ENCODE measurements at places on chromosomes 1 and 21.
A peak's percentile ranks its signal among the peaks of the same experiment; 100 is the strongest.

GRCh38 chr1:83086346-83086745 is 912.6 kb downstream of the TTLL7 start:
- DNase-seq = no peak

GRCh38 chr1:2194319-2194897 is at the start of gene FAAP20:
Gene FAAP20 (minus strand): TSS chr1:2194772. CDS start chr1:2194749, 23 bp downstream.
- no peak for DNase-seq

DNA sequence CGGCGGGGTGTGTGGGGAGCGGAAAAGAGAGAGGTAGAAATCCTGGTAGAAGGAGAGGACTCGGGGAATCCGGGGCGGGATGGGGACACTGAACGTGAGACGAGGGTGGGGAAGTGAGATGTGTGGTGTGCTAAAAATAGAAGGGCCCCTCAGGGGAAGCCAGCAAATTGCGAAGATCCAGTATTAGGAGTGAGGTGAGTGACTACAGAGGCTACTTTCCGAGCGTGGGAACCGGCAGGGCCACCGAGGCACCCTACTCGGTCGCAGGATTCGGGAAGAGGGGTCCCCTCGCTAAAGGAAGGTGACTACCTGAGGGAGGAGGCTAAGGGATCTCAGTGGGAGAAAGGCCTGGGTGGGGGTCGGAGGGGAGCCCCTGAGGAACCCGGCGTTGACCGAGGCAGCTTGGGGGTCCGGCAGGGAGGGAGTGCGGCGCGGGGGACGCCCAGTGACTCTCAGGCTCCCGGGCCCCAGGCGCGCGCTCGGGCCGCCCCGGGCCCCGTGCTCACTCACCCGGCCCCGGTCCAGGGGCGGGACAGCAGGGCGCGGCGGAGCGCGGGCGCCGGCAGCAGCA is 318 bp downstream of the ALDH4A1 start:
- DNase-seq = no peak

GRCh38 chr1:186213225-186213607 is 161.8 kb downstream of the TPR start:
- DNase-seq = no peak

DNA sequence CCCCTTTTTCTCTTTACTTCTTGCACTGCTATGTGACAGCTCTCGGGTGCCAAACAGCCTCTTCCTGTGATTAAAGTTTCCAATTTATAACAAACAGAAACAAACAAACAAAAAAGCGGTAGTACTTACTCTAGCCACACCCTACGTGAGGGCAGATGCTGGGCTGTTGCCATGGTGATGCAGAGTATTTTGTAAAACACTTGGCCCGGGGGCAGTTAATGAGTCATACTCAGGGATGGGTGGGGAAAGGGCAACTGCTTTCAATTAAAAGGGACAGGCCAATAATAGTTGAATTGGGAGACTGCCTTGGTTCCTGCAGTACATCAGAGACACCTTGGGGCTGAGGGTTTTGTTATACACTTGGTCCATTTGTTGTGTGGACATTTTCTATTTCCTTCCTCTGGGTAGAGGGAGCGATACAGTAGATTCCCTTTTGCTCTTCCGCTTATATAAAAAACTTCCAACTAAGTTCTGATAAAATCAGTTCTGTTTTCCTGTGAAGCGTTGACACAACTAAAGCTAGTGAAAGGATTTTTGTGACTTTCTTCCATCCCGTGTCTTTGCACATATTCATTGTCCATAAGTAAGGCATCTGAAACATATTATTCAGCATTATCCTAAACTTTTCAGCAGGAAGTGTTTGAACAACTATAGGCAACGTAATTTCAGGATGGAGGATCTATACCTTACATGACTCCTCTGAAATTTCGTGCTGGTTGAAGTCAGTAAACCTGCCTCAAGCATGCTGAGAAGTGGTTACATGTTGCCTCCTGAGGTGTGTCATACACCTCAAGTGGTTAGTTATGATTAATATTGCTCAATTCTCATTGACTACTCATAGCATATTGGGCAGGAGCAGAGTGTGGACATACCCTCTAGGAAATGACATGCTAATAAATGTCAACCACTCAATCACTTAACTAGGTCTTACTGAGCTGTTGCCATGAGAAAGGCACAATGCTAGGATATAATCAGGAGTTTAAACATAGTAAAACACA is 36.7 kb upstream of the THEM4 start:
- DNase-seq = peak; percentile 57

DNA sequence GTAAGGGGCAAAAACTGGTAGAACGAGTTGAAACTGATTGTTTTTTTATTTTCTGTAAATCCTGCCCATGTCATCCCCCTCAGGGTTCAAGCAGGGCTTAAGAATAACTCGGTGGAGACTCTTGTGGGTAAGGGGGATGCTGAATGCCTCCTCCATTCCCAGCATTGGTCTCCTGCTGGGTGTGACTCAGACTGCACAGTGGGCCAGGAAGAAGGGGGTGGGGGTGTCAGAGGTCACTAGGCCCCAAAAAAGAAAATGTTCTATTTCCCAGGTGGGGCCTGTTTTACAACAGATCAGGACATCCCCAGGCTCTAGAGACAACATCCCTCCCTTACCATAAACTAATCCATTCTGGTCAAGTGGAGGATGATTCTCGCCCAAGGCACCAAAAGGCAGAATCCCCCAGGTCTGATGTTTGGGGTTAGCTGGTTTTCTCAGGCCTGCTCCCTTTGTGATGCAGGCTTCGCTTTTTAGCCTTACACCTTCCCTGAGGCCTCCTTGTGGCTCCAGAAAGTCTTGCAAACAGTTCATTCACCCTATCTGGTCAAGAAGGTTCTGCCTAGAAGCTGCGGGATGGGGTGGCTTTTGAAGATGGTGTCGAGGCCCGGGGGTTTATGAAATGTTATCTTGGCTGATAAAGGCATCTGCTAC is 10.7 kb upstream of the GRHL3 start:
- no peak for DNase-seq

DNA sequence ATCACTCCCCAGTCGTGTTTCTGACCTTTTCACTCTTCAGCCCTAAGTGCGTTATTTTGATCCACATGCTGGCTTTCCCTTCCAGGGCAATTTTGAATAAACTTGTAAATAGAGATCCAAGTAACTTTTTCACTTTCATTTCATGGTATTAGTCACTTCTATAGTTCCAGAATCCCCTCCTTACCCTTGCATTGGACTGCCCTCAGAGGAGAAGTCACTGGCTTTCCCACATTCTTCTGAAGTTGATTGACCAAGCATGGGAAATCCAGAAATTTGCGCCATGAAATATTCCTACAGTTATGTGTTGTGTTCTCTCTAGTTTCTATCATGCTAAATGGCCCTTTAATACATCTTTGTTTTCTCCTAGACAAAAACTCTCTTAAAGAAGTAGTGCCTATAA is 177.3 kb upstream of the GORAB start:
- no peak for DNase-seq

DNA sequence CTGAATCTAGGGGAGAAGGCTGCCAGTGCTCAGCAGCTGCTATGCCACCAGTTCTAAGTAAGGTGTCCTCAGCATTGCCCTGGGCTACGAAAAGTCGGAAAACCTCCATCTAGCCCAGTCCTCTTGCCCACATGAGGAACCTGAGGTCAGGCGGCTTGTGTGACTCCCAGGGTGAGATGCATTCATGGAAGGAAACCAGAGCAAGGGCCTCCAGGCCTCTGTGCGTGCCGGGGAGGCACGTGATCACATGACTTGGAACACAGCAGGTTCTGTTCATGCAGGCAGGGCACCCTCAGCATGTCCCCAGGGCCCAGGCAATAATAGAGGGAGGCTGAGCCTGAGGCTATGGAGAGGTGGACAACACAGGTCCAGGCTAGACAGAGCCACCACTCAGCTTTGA is 312.5 kb upstream of the DUSP10 start:
- DNase-seq = no peak
